NCI-H460 (cell line): ENCODE measurements at places on chromosomes 12 and 14. TPM values are rescaled to one million over a fixed set of nuclear protein-coding genes. Genes with fewer than 3 reads are reported as not detected.

TDRD9 gene
- total RNA-seq, result not detected in 2 replicates

GON7 gene
- total RNA-seq, result 38.9 and 41.8 TPM in 2 replicates

MUCL1 gene
- not detected in 2 replicates for total RNA-seq

DNA sequence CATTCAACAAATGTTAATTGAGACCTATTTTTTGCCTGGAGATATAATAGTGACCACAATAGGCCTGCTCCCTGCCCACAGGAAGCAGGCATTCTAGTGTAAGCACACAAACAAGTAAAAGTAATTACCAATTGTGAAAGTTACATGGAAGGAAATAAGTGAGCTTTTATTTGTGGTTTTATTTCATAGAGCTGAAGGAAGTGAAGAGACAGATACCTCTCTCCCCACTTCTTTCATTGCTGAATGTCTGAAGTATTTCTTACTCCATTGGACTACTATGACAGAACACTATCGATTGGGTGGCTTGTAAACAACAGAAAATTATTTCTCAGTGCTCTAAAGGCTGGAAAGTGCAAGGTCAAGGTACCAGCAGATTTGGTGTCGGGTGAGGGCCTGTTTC lies 183.5 kb downstream of the PRKCH start:
- no peak for DNase-seq

DNA sequence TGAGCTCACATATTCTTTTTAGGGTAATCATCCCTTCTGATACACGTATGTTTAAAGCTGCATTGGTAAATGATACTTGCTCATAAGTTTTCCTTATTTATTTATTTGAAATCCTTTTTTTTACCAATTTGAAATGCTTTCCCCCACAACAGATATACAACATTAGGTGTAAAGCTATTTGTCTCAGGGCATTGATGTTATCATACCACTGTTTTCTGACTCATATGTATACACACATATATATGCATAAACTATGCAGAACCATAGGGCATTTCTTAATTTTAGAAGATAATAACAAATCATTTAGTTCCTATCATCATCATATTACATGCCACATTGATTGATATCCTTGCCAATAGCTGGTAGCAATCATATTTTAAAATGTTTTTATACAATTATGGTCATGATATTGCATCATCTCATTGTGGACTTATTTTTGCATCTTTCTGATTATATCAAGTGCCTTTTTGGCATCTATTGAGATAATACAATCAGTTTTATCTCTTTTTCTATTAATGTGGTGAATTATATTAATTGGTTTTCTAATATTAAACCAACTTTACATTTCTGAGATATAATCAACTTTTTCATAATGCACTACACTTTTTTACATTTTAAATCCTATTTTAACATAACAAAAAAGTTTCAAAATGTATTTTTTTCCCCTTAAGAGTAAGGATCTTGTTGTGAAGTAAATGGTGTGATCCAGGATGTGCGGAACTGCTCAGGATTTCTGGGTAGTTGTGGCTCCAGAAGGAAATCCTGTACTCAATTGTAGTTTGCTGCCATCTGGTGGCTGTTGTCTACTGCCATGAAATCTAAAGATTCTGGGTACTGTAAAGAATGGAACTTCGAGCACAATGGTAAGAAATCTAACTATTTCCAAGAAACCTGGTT lies 16.7 kb downstream of the OR9K2 start:
- DNase-seq, result peak; percentile 66

- peak; percentile 96 for DNase-seq
Measured at GRCh38 chr14:104973135-104973384, 5.1 kb downstream of the AHNAK2 start.

DNA sequence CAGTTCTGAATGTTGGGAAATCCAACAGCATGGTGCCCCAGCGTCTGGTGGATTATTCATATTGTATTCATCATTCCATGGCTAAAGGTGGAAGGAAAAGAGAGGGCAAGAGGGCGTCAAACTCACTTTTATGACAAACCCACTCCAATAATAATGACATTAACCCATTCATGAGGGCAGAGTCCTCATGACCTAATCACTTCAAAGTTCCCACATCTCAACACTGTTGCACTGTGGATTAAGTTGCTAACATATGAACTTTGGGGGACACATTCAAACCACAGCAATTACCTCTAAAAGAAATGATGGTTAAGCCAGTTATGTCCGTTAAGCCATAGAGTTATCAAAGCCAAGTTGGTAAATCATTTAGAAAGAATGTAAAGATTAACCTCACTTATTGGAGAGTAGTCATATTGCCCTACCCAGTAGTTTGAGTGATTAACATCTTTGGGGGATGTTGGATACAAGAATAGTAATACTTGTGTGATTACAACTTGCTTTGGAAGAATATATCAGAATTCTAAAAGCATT lies 212.4 kb upstream of the FLRT2 start:
- no peak for DNase-seq

DNA sequence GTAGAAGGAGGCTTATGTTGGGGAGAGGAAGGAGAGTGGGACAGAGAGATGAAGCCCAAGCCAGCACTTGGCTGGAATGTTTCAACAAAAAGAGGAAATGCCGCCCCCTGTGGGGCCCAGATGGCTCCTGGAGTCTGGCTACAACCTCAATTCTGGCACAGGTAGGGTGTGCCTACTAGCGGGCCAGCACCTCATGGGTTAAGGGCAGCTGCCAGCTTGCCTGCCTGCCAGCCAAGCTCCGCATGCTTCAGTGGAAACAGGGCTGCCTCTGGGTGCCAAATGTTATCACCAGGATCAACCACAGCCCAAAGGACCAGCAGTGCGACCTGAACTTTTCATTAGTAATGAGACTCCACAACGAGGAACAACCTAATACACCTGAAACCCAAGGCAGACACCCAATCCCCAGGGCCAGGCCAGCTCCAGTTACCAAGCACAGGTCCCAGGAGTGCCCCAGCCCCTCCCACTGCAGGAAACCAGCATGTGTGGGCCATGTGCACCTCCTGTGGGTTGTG lies 11.3 kb downstream of the RAB15 start:
- DNase-seq, result no peak

CISTR gene
- total RNA-seq, result not detected in 2 replicates

TEDC1 gene
- 21.3 and 23.1 TPM in 2 replicates for total RNA-seq

DNA sequence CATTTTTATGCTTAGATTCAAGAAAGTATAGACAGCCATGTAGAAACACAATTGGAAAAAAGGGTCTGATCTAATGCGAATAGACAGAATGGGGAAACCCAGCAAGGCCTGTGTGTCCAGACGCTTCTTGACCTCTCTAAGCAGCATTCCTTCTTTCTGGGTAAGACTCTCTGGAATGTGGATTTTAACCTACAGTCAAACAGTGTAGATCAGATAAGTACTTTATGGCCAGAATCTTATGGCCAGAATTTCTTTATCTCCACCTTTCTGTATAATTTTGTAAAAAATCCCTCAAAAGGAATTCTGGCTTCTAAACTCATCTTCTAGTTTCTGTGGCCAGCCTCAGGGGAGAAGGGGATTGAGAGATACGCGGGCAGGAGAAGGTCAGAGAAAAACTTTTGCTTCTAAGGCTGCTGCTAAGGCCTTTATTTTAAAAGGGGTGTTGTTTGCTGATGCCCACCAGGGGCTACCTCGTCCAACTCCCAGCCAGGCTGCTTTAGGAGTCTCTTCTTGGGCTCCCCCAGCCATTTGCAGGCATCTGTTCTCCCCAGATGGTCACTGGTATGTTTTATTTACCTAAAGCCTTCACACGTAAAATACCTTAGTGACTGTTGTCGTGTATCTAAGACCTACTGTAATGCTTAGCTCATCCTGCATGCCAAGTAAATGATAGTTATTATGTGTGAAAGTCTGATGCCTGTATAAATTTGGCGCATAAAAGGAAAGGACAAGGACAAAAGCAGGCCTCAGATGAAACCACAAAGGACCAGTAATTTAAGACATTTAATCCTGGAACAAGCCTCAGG lies 68.4 kb downstream of the ANO6 start:
- DNase-seq, result no peak

DNA sequence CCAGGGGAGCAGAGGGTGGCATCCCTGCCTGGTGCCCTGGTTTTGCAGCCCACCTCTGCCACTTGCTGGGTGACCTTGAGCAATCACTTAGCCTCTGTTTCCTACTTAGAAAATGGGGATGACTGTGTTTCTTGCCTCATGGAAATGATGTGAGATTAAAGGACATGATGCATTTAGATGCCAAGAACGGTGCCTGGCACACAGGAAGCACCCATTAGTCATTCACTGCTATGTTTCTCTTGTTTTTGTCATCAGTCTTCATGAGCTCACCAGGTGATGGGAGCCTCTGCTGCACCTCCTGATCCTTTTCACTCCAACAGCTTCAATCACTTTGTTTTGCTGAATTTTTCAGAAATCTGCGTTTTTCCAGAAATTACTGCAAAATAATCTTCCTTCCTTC lies 23.6 kb upstream of the ATF1 start:
- DNase-seq, result no peak

DNA sequence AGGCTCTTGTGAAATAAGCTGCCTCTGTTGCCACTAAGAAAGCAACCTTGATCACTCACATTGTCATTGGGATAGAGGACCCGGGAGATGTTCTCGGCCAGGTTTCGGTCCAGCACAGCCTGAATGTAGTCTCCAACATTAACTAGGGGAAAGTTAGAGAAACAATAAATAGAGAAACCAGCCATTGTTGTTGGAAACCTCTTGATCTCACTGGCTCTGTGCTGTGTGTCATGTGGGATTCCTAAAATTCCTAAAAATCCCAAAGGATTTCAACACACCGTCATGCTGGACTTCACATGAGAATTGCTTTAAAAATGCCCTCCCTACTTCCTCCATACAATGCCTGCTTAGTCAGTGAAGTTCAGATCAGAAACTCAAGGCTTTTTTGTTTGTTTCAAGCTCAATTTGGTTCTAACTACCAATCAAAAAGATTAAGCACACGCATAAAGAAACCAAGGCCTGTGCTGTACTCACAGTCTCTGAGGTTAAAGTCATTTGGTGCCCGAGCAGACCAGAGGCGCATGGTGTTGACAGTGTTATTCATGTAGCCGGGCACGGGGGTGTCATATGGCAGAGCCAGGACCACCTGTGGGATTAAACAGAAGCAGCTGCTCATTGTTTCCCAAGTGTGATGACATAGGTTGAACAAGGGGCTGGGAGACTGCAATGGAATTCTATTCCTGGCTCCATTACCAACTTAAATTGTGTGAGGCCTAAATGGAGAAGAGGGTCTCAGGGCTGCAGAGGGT lies 23.6 kb downstream of the PYGL start:
- DNase-seq, result peak; percentile 17

SERPINA9 gene
- total RNA-seq, result not detected in 2 replicates

- no peak for DNase-seq
Measured at GRCh38 chr12:97560786-97561618, 98.4 kb downstream of the RMST start.

PLEK2 gene
- total RNA-seq, result 5.9 and 7.1 TPM in 2 replicates

GUCY2C gene
- total RNA-seq, result not detected in 2 replicates

GRCh38 chr14:23566778-23567185 lies 809 bp downstream of the AP1G2 start:
- DNase-seq, result no peak

GRCh38 chr12:64824130-64824499 lies 332 bp upstream of the TBC1D30 start:
- DNase-seq, result no peak

LRP1-AS gene
- not detected in 2 replicates for total RNA-seq

GRCh38 chr14:81536241-81536771 lies 2.7 kb upstream of the SEL1L start:
- DNase-seq, result no peak

- no peak for DNase-seq
Measured at GRCh38 chr12:34392741-34393085, 370.4 kb downstream of the ALG10 start.

IFI27 gene
- total RNA-seq, result 1.6 and 2.5 TPM in 2 replicates

DNA sequence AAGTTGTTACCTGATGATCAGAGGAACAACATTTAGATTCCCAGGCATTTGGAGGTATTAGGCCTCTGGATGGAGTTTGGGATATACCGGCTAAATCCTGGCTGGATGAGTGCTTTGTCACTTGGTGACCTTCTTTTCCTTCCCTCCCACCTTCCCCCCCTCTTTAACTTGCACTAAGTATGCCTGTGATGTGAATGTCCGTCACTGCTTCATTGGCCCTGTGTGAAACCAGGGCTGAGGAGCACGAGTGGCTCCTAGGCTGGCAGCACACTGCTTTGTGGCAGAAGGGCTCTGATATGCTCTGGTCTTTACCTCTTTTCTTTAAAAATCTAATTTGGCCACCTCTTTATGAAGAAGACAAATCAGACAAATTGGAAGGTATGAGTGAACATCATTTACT lies 95.7 kb downstream of the ESR2 start:
- DNase-seq, result no peak

DNA sequence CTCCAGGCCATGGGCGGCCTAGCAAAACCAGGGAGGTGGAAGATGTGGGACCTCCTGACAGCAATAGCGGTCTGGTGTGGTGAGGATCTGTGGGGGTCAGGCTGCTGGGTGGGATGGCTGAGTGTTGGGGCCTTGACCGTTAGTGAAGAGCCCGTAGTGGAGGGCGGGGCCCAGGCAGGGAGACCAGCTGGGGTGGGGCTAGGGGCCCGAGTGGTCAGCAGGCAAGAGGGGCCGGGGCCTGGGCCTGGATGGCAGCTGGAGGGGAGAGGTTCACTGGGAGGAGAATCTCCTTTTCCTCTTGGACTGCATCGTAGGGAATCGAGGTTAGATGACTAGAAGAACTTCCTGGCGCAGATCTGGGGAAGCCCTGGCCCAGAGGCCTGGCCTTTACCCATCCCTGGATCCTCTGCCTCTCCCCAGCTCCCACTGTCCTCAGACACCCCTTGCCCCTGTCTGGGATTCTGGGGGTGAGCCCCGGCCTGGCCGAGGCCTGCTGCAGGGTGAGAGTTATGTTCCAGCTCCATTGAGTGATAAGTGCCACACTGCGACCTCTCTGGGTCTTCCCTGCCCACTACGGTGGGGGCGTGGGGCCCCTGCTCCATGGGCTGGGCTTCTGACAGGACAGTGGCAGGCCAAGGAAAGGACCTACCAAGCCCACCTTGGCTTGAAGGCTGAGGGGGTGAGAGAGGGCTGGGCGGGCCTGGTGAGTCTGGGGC lies 47.1 kb downstream of the KRT80 start:
- DNase-seq, result no peak

PRB2 gene
- not detected in 2 replicates for total RNA-seq

GRCh38 chr12:115763982-115764621 lies 513.4 kb downstream of the MED13L start:
- DNase-seq, result no peak

- no peak for DNase-seq
Measured at GRCh38 chr12:131493068-131493826, 217.6 kb upstream of the SFSWAP start.

DNA sequence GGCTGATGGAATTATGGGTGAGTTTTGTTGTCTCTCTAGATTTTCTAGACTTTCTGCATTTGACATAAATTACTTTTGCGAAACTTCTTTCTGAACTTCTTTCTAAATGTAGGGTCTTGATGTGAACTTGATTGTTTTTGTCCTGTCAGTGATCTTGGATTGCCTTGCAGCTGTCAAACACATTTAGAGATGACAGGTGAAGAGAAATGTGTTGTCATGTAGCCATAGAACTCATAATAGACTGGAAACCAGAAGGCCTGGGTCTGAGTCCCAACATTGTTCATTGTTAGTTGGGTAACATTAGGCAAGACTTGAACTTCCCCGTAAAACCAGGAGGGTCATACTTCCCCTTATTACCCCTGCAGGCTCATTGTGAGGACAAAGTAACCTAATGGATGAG lies 109.0 kb downstream of the LRIG3 start:
- no peak for DNase-seq

PRIM1 gene
- 34.1 TPM in 2 replicates for total RNA-seq
